Endothelial cell (in vitro differentiated cells): ENCODE measurements at places on chromosomes 7 and 10.

DNA sequence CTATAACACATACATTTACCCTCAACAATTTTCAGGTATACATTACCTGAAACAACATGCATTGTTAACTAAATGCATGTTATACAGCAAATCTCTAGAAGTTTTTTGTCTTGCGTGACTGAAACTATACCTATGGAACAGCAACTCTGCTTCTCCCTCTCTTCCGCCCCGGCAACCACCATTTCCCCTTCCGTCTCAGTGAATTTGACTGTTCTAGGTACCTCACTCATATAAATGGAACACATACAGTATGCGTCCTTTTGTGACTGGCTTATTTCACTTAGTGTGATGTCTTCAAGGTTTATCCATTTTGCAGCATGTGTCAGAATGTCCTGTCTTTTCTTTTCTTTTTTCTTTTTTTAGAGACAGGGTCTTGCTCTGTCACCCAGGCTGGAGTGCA, 22.5 kb downstream of the CALHM2 start:
- H3K4me1 ChIP-seq = no peaks in the 10 kb centered on the region
- peaks cover 28% of the 10 kb centered on the region for H3K36me3 ChIP-seq
- H3K4me3 ChIP-seq = no peak overlapping the region
- no peak overlapping the region for H3K27ac ChIP-seq
- DNase-seq = no peak

DNA sequence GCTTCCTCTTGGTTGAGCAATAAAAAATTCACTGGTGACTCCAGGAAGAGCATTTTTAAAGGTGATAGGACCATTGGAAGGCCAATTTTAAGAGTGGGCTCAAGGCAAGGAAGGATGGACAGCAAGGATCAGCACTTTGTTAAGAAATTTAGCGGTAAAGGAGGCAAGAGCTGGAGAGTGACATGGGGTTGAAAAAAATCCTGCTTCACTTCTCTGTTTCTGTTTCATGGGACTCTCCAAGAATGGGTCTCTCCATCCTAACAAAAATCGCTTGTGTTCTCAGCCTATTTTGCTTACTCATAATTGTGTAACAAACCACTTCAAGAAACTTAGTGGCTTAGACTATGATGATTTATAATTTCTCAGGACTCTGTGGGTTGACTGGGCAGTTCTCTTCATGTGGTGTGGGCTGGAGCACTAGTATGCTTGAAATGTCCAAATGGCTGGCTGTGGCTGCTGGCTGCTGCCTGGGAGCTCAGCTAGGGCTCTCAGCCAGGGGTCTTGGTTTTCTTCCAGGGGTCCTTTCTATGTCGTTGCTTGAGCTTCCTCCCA, 59.8 kb upstream of the ZNRF2 start:
- no peaks in the 10 kb centered on the region for H3K27me3 ChIP-seq
- H3K27ac ChIP-seq = no peak overlapping the region
- DNase-seq = no peak
- peaks cover 7% of the 10 kb centered on the region for H3K4me1 ChIP-seq

GRCh38 chr10:12938271-12938670, 63.2 kb downstream of the CCDC3 start:
- H3K4me3 ChIP-seq = no peak overlapping the region
- H3K36me3 ChIP-seq = no peaks in the 10 kb centered on the region
- peaks cover 2% of the 10 kb centered on the region for H3K27me3 ChIP-seq
- DNase-seq = no peak
- no peaks in the 10 kb centered on the region for H3K4me1 ChIP-seq

- no peak overlapping the region for H3K27ac ChIP-seq
- no peaks in the 10 kb centered on the region for H3K27me3 ChIP-seq
- no peak for DNase-seq
- H3K36me3 ChIP-seq = peaks cover 4% of the 10 kb centered on the region
- H3K4me3 ChIP-seq = peak overlapping the region; percentile 35
- H3K4me1 ChIP-seq = no peaks in the 10 kb centered on the region
Observed at GRCh38 chr7:92868683-92869293, 32.4 kb upstream of the CDK6 start.

GRCh38 chr10:75449382-75450074, 18.1 kb downstream of the LRMDA start:
- peaks cover 15% of the 10 kb centered on the region for H3K36me3 ChIP-seq
- DNase-seq = no peak

- H3K4me1 ChIP-seq = no peaks in the 10 kb centered on the region
- H3K36me3 ChIP-seq = no peaks in the 10 kb centered on the region
- no peak overlapping the region for H3K4me3 ChIP-seq
- DNase-seq = no peak
- H3K27me3 ChIP-seq = no peaks in the 10 kb centered on the region
- H3K27ac ChIP-seq = no peak overlapping the region
Observed at GRCh38 chr7:78140109-78140508, 341.5 kb downstream of the PHTF2 start.

DNA sequence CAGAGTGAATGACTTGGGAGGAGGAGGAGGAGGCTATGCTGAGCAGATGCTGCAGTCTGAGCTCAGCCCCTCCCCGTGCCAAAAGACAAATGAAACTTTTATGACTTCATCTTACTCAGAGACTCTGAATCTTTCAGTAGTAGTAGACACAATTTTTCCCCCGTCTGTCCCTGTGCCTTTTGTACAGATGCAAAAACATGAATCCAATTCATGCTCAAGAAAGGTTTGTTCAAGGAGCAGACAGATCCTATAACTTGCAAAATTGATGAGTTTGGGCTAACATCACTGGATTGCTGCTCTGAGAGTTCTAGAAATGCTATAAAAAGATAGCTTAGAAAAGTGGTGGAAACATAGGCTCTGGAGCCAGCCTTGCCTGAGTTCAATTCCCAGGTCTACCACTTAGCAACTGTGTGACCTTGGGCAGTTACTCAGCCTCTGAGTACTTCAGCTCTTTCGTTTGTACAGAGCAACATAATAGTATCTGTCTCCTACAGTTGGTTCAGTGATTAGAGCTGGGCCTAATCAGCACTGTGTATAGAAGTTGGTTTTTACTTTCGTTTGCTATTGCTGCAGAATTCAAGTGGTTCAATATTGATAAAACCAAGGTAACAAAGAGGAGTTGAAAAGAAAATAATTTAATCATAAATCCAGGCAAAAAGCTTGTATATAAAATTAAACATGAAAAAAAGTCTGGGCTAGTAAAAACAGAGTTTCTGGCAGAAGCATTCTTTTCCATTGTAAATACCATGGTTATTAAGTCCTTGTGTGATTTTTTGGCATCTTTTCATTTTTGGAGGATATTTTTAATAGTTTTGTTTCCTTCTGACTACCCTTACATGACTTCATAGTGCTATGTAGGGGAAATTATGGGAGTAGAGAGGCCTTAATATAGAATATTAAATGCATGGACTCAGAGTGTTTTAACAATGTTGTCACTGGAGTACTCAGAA, 174.2 kb upstream of the ZNF32 start:
- no peaks in the 10 kb centered on the region for H3K27me3 ChIP-seq
- H3K4me1 ChIP-seq = no peaks in the 10 kb centered on the region
- DNase-seq = no peak
- H3K36me3 ChIP-seq = no peaks in the 10 kb centered on the region

- no peak for DNase-seq
- H3K4me3 ChIP-seq = no peak overlapping the region
- H3K36me3 ChIP-seq = no peaks in the 10 kb centered on the region
- no peak overlapping the region for H3K27ac ChIP-seq
- peaks cover 1% of the 10 kb centered on the region for H3K27me3 ChIP-seq
Observed at GRCh38 chr7:118699222-118699621, 474.7 kb downstream of the ANKRD7 start.

GRCh38 chr7:21108182-21108581, 319.7 kb upstream of the SP4 start:
- DNase-seq = no peak
- no peak overlapping the region for H3K27ac ChIP-seq
- H3K4me3 ChIP-seq = no peak overlapping the region
- no peaks in the 10 kb centered on the region for H3K36me3 ChIP-seq
- H3K27me3 ChIP-seq = no peaks in the 10 kb centered on the region

- H3K4me1 ChIP-seq = peaks cover 5% of the 10 kb centered on the region
- H3K4me3 ChIP-seq = no peak overlapping the region
- no peak for DNase-seq
- no peaks in the 10 kb centered on the region for H3K36me3 ChIP-seq
Observed at GRCh38 chr7:122651451-122651850, 47.5 kb downstream of the RNF133 start.

DNA sequence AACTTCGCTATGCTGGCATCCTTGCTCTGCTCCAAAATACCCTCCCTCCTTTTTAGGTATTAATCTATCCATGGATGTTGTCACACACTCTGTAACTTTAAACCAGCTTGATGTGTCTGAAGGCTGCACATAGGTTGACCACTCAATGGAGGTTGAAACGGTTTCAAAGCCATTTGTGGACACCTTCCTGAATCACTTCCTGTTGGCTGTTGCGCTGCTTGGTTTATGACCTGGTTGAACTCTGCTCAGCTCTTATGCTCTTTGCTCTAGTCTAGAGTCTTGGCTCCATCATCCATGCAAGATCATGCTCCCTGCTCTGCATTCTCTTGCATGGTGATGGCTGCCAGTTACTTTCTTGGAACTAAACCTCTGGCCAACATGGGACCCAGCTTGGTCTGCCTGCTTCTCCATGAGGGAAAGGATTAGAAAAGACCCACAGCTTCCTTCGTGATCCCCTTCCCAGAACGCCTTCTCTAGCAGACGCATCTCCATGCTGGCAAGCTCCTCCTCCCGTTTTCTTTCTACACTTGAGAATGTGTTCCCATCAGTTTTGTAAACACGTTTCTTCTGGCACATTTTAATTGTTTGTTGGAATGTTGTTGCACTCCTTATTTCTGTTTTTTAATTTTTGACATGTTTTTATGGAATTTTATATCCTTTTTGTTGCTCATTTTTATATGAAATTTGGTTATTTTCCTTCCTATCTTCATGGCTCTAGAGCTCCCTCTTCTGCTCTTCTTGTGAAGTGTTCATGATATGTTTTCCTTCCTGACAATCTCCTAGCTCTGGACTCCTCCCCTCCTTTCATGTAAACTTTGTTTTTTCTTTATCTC, 149.8 kb downstream of the XPNPEP1 start:
- H3K27ac ChIP-seq = no peak overlapping the region
- no peak overlapping the region for H3K4me3 ChIP-seq
- no peaks in the 10 kb centered on the region for H3K36me3 ChIP-seq
- no peak for DNase-seq

- H3K36me3 ChIP-seq = peaks cover 4% of the 10 kb centered on the region
- no peak overlapping the region for H3K4me3 ChIP-seq
- no peak for DNase-seq
- no peaks in the 10 kb centered on the region for H3K4me1 ChIP-seq
- H3K27ac ChIP-seq = no peak overlapping the region
Observed at GRCh38 chr7:1679326-1679965, 9.4 kb downstream of the ELFN1 start.

GRCh38 chr10:18753312-18753895, 94.2 kb downstream of the ARL5B start:
- H3K27me3 ChIP-seq = no peaks in the 10 kb centered on the region
- H3K36me3 ChIP-seq = no peaks in the 10 kb centered on the region
- no peak overlapping the region for H3K4me3 ChIP-seq
- no peaks in the 10 kb centered on the region for H3K4me1 ChIP-seq

GRCh38 chr10:6187278-6187677, 15.5 kb upstream of the PFKFB3 start:
- H3K27ac ChIP-seq = no peak overlapping the region
- no peak for DNase-seq
- H3K27me3 ChIP-seq = no peaks in the 10 kb centered on the region
- H3K4me1 ChIP-seq = no peaks in the 10 kb centered on the region
- no peak overlapping the region for H3K4me3 ChIP-seq

DNA sequence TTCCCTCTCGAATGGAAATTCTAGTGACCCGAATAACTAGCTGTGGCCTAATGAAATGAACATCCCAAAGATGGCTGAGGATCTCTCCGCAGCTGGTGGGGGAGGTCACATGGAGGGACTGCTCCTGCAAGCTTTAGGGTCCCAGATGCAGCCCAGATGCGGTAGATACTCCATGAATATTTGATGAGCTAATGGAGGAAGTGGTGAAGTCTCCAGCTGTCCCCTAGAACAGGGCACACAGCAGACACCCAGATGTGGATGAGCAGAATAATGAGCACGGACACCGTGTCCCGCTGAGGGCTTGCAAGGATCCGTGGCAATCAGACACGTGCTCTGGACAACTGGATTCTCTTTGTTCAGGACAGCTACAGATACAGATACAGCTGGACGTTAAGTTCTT, 59.2 kb downstream of the DENND2A start:
- H3K27me3 ChIP-seq = no peaks in the 10 kb centered on the region
- H3K36me3 ChIP-seq = peaks cover 26% of the 10 kb centered on the region
- no peak overlapping the region for H3K4me3 ChIP-seq
- no peak for DNase-seq
- H3K4me1 ChIP-seq = no peaks in the 10 kb centered on the region
- no peak overlapping the region for H3K27ac ChIP-seq

- no peak overlapping the region for H3K4me3 ChIP-seq
- no peak for DNase-seq
- H3K27ac ChIP-seq = no peak overlapping the region
Observed at GRCh38 chr10:4278186-4278585, 493.2 kb upstream of the KLF6 start.

DNA sequence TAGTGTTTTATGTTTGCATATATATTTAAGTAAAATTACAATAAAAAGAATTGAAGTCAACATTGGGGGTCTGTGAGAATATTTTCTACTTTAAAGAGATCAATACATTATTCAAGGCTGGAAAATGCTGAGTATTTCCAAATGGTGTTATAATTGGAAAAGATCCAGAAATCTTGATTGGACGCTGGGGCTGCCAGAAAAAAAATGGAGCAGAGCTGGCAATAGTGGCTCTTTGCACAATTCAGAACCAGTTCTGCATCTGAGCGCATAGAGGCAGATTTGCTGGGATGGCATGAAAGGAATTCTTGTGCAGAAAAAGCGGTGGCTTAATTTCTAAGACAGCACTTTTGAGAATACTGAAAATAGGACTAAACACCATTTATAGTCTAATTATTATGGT, 10.8 kb upstream of the VWC2 start:
- H3K36me3 ChIP-seq = no peaks in the 10 kb centered on the region
- no peaks in the 10 kb centered on the region for H3K27me3 ChIP-seq
- peaks cover 2% of the 10 kb centered on the region for H3K4me1 ChIP-seq
- no peak for DNase-seq
- no peak overlapping the region for H3K4me3 ChIP-seq
- H3K27ac ChIP-seq = no peak overlapping the region

DNA sequence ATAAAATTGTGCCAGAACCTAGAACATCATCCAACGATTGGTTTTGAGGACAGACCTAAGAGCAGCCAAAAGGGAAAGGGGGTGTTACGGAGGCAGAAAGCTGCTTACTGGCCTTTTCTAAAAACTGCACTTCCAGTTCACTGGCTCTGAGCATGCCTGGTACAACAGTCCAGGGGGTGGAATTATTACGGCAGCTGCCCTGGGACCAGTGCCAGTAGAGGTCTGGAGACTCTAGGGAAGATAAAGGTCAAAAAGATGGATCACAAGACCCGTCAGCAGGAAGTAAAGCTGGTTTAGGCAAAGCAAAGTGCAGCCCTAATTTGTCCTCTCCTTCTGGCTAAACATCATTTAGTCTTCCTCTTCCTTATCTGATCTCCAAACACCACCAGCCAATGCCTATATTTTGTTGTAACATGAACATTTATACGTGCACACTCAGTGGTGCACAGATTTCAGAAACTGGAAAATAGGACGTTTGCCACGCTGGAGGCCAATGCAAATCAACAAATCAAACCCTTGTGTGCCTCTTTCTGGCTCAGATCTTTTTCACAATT, 216.4 kb upstream of the DPP6 start:
- no peaks in the 10 kb centered on the region for H3K36me3 ChIP-seq
- no peaks in the 10 kb centered on the region for H3K4me1 ChIP-seq
- no peak for DNase-seq
- peaks cover 2% of the 10 kb centered on the region for H3K27me3 ChIP-seq
- H3K27ac ChIP-seq = no peak overlapping the region
- H3K4me3 ChIP-seq = no peak overlapping the region

GRCh38 chr7:67856046-67856445, 859.4 kb downstream of the TYW1 start:
- no peaks in the 10 kb centered on the region for H3K4me1 ChIP-seq
- no peak overlapping the region for H3K4me3 ChIP-seq
- peaks cover 8% of the 10 kb centered on the region for H3K27me3 ChIP-seq
- no peak overlapping the region for H3K27ac ChIP-seq
